NCI-H510A treated with DMSO at 0.1 percent for 48 hours (cell line): ENCODE measurements at places on chromosomes 4 and X.

DNA sequence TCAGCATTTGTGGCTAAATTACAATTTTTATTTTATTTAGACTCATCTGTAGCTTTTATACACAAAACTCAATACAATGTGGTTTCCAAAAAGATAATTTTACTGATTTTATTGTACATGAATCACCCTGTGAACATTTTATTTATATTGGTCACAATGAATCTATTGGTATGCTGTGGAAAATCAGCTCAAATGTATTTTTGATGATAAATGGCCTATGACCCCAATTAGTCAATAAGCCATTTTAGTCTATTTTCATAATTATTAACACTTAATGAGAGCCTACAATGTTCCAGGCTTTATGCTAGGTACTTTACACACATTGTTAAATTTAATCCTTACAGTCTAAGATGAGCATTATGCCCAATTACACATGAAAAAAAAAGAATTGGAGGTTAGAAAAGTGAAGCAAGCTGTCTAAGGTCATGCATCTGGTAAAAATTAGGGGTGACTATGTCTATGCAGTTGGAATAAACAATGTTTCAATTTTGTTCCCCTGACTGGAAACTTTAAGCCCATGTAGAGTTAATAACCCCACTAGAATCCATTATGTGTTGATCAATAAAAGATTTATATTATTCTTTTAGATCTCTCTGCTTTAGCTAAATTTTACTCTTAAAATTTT is 344.7 kb downstream of the PABPC4L start:
- DNase-seq, result no peak

DNA sequence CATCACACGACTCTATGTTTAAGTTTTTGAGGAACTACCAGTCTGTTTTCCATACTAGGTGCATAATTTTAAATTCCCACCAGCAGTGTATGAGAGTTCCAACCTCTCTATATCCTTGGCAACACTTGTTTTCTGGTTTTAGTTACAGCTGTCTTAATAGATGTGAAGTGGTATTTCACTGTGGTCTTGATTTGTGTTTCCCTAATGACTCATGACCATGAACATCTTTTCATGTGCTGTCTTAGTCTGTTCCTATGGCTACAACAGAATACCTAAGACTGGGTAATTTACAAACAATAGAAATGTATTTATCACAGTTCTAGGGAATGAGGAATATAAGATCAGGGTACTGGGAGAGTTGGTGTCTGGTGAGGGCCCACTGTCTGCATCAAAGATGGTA is 51.5 kb upstream of the GPR78 start:
- DNase-seq, result no peak

GRCh38 chr4:123398066-123398852 is 1.7 kb downstream of the SPRY1 start:
- peak; percentile 25 for DNase-seq

- DNase-seq, result no peak
Observed at GRCh38 chr4:75015627-75016026, 82.7 kb downstream of the PARM1 start.

GRCh38 chr4:77022560-77023179 is 53.1 kb downstream of the CCNI start:
- DNase-seq, result no peak

- no peak for DNase-seq
Observed at GRCh38 chr4:130478406-130478805, 1382.5 kb downstream of the C4orf33 start.

- DNase-seq, result no peak
Observed at GRCh38 chrX:124239911-124240310, 92.5 kb upstream of the TEX13D start.

- no peak for DNase-seq
Observed at GRCh38 chr4:140666889-140667614, 89.1 kb downstream of the TBC1D9 start.

DNA sequence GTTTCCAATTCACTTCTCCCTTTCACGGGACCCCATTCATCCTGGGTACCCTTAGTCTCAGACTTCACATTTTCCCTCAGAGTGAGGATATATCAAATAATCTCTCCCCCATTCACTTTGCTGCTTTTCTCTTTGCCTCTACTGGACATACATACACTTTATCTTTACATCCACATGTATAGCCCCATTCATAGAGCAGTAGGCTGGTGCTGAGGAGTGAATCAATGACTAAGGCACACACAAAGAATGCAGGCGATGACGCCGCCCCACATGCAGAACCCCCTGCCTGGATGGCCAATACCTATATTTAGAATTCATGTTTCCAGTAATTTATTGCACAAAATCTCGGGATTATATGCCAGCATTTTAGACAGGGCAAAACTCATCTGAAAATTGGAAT is 554.3 kb upstream of the TENM3 start:
- DNase-seq, result no peak

GRCh38 chrX:80572636-80573035 is 152.4 kb downstream of the TENT5D start:
- DNase-seq, result no peak

DNA sequence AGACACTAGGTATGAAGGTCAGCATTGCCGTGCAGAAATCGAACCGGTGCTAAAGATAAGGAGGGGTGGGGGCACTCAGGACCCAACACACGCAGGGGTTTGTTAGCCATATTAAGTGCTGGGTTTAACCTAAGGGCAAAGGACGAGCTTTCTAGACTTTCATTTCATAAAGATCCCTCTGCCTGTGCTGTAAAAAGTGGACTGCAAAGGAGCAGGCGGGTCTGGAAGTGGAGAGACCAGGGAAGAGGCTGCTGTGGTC is 1.3 kb downstream of the CASP3 start:
- no peak for DNase-seq

- DNase-seq, result no peak
Observed at GRCh38 chr4:7423801-7424552, 10.8 kb downstream of the PSAPL1 start.

GRCh38 chr4:77342170-77342810 is 185.3 kb downstream of the CCNG2 start:
- no peak for DNase-seq

DNA sequence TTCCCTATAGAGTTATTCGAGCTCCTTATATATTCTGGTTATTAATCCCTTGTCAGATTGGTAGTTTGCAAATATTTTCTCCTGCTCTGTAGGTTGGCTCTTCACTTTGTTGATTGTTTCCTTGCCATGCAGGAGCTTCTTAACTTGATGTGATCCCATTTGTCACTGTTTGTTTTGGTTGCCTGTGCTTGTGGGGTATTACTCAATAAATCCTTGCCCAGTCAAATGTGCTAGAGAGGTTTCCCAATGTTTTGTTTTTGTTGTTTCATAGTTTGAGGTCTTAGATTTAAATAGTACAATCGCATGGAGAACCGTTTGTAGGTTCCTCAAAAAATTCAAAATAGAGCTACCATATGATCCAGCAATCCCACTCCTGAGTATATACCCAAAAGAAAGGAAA is 2.3 kb upstream of the SYTL5 start:
- DNase-seq, result no peak

GRCh38 chr4:548976-549375 is 27.1 kb downstream of the TMEM271 start:
- DNase-seq, result no peak

GRCh38 chr4:33218238-33218637 is 2498.1 kb downstream of the PCDH7 start:
- no peak for DNase-seq

- DNase-seq, result no peak
Observed at GRCh38 chrX:39445336-39445735, 644.1 kb downstream of the MID1IP1 start.

- DNase-seq, result no peak
Observed at GRCh38 chr4:139607502-139608060, 51.6 kb upstream of the SETD7 start.

- DNase-seq, result peak; percentile 58
Observed at GRCh38 chrX:24024819-24025740, 1.9 kb downstream of the KLHL15 start.

DNA sequence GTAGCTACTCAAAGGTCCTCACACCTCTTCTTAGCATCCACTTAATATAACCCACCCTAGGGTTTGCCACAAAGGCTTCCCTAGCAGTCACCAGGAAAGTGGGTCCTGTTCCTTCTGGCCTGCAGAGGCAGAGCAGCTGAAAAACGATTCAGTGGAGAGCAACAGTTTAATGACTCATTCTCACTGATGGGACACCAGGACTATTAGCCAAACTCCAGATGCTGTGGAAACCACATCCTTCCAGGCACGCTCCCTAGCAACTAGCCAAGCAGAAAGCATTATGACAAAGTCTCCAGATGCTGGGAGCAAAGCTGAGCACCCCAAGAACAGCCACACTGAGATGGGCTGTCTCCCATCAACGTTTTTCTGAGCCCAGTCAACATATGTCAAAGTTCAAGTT is 30.3 kb upstream of the UTP14A start:
- DNase-seq, result peak; percentile 2

GRCh38 chr4:37827030-37827685 is 672 bp downstream of the PGM2 start:
- no peak for DNase-seq

DNA sequence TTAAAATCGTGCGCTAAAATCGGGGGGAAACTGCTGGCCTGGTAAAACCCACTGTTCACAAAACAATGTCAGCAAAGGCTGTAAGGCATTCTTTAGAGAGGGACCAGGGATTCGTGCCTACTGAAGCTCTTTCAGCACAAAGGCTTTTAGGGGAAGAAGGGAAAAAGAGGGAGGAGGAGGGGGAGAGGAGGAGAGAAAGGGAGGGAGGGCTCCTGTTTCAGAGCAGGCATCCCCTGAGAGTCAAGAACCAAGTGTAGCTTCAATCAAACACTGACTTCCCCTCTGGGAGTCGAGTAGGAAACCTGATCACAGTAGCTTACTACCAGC is 9.5 kb downstream of the BCOR start:
- DNase-seq, result peak; percentile 33

GRCh38 chrX:16643176-16643575 is 6.8 kb upstream of the S100G start:
- no peak for DNase-seq

GRCh38 chr4:88991746-88992145 is 65.2 kb downstream of the FAM13A start:
- DNase-seq, result no peak

DNA sequence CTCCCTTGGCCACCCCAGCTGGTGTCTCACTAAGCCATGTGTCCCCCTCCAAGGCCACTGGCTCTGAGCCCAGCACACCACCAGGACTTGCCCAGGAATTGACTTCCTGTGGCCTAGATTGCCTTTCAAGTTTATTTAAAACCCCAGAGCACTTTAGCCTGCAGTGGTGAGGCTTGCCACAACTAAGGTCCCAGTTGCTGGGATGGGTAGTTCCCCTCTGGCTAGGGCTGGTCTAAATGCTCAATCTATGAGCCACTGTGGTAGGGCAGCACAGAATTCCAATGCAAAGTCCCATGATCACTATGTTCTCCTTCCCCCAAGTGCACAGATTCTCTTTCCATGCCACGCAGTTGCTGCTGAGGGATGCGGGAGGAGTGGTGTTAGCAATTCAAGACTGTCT is 61.1 kb upstream of the HCCS start:
- DNase-seq, result no peak

GRCh38 chrX:39439906-39440798 is 638.9 kb downstream of the MID1IP1 start:
- DNase-seq, result no peak

- DNase-seq, result no peak
Observed at GRCh38 chr4:81049330-81049729, 18.8 kb downstream of the BMP3 start.

GRCh38 chr4:128141866-128142265 is 80.8 kb downstream of the LARP1B start:
- DNase-seq, result no peak
